Glutamatergic neuron (in vitro differentiated cells): ENCODE measurements at places on chromosomes 5 and 9. TPM values are rescaled to one million over a fixed set of nuclear protein-coding genes. Genes with fewer than 3 reads are reported as not detected.

Gene GPR150
- total RNA-seq, result not detected

Gene SPINK5
- 7.5 TPM for total RNA-seq

Gene ADAMTS2
- 23.5 TPM for total RNA-seq

Gene CTXN3
- total RNA-seq, result not detected

Gene CCL27
- 1.7 TPM for total RNA-seq

Gene FOXD4L3
- total RNA-seq, result 0.27 TPM

Gene FCN2
- total RNA-seq, result not detected

Gene DDX46
- 53.3 TPM for total RNA-seq

Gene NUTM2F
- total RNA-seq, result not detected

Gene LMX1B
- 0.27 TPM for total RNA-seq

Gene KIF24
- 0.78 TPM for total RNA-seq

Gene PGM5
- total RNA-seq, result not detected

Gene HAVCR2
- total RNA-seq, result not detected

Gene ZNF300
- 33.9 TPM for total RNA-seq

Gene C7
- not detected for total RNA-seq

Gene BARX1
- total RNA-seq, result 6.9 TPM

Gene TMEM215
- 0.27 TPM for total RNA-seq
